Gastroesophageal sphincter (tissue), 4 donors: ENCODE measurements at places on chromosomes 7 and 10. TPM values are rescaled to one million over a fixed set of nuclear protein-coding genes. Genes with fewer than 3 reads are reported as not detected.

DNA sequence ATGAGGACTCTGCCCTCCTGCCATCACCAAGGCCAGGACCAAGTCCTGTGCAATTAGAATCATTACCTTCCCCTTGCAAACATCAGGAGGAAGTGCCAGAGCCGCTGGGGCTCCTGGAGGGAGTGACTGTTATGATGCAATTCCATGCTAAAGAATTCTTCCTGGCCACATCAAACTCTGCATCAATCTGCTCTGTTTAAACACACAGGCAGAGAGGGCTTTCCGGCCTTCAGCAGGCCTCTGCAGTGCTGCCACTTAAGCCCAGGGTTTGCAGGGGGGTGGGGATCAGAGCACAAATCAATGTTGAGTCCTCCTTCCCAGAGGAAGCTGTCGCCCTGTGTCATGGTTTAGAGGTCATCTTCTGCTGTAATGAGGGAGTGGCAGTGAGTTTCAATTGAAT lies 58.1 kb downstream of the CTBP2 start:
- ATAC-seq = no peak

DNA sequence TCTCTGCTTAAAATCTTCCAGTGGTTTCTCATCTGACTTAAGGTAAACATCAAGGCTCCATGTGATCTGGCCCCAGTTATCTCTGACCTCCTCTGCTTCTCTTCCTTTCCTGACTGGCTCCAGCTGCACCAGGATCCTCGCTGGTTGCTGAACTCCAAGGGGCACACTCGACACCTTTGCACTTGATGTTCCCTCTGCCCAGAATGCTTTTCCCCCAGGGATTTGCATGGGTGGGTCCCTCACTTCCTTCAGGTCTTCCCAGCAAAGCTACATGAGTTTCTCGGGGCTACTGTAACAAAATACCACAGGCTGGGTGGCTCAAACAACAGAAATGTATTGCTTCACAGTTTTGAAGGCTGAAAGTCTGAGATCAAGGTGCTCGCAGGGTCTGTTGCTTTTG lies 166.0 kb upstream of the CDCA7L start:
- no peak for ATAC-seq

Gene DPCD
- total RNA-seq = 30.1 TPM

DNA sequence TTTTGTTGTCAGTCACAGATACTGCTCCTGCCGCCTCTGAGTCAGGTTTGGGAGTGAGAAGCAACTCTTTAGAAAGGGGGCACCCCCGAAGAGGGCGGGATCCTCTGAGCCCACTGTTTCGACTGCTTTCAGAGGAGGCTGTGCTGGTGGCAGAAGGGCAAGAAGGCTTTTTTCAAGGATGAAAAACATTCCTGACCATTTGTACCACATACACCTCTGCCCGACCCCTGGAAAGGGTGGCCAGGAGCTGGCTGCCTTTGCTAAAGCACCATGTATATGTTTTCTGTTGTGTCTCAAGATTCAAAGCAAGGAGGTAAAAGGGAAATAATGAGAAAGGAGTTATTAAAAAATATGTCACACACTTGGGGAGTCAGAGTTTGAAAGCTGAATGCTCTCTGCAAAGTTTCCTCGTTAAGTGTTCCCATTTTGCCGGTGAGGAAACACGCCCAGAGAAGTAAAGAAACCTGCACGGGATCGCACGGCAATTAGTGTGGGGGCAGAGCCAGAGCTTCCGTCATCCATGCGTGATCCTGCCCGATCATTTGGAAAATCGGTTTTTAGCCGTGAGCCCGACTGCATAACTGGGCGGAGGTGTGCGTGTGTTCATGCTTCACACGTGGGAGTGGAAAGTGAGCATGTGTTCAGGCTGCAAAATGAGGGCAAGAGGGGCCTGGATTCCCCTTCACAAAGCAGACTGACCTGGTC lies 163.2 kb downstream of the ADAM12 start:
- ATAC-seq = no peak

- no peak for ATAC-seq
Observed at GRCh38 chr10:101831169-101831811, 12.3 kb downstream of the KCNIP2 start.

- ATAC-seq = no peak
Observed at GRCh38 chr7:107768263-107768662, 24.3 kb downstream of the CBLL1 start.

DNA sequence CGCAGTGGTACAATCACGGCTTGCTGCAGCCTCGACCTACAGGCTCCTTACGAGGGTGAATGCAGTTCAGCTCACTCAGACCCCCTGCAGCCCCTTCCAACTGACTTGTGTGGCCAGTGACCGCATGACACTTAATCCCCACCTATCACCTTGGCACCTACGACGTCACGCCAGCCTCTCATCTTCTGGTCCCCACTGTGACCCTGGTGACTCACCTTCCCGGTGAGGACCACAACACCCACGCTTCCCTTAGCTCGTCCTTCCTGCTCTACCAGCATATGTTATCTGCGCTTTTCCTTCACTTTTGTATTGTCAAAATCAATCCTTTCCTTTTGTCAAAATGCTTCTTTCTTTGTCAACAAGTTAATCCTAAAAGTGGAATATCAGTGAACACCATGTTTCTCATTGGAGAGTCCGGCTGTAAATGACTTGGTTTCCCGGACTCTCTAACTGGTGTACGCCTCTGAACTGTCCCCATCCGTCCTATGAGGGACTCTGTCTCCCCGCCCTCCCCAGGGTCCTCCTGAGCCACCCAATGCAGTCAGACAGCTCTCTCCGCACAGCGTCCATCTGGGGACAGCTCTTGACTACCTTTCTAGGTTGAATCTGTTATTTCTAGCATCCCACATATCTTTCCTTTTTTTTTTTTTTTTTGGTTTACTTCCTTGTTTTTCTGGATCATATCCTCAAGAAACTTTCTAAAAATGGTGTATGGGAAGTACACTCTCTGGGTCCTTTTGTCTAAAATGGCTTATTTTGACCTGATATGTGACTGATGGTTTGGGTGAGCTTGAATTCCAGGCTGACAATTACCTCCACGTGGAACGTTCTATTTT lies 37.3 kb downstream of the CFAP46 start:
- ATAC-seq = no peak

GRCh38 chr10:26887611-26888215 lies 27.0 kb upstream of the ABI1 start:
- ATAC-seq = no peak

GRCh38 chr7:148303295-148304082 lies 287.1 kb upstream of the C7orf33 start:
- peak; percentile 76 for ATAC-seq

DNA sequence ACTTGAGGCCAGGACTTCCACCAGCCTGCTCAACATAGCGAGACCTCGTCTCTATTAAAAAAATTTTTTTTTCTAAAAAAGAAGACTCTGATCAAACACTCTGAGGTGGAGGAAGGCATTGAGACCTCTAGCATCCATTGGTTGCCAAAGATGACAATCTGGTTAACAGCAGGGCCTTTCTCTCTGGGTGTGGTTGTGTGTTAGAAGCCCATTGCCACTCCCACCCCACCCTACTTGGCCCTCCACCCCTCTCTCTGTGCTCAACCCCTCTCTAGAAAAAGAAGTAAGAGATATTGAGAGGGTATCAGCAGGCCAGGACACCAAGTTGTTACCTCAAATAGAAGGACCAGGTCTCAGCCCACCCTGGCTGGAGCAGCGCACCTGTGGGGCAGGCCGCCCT lies 57.4 kb upstream of the MXI1 start:
- ATAC-seq = peak; percentile 22
